ENCODE measurements at places on chromosomes 7 and 10. TPM values are rescaled to one million over a fixed set of nuclear protein-coding genes. Genes with fewer than 3 reads are reported as not detected.

DNA sequence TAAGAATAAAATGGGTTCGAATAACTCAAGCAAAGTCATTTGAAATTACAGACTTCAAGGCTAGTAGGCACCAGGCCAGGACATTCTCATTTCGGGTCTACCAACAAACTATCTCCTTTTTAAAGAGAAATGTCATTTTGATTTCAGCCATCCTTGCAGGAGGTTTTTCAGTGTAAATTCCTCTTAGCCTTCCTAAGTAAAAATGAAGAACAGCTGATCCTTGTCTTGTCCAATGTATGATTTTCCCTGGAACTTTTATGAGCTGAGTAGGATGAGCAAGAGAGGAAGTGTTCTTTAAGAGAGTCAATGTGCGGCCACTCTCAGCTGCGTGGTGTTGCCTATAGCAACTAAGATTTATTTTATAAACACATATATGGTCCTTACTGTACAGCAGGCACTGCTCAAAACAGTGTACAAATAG lies 110.1 kb downstream of the PLCE1 start:
- DNase-seq: peak; percentile 77

DNA sequence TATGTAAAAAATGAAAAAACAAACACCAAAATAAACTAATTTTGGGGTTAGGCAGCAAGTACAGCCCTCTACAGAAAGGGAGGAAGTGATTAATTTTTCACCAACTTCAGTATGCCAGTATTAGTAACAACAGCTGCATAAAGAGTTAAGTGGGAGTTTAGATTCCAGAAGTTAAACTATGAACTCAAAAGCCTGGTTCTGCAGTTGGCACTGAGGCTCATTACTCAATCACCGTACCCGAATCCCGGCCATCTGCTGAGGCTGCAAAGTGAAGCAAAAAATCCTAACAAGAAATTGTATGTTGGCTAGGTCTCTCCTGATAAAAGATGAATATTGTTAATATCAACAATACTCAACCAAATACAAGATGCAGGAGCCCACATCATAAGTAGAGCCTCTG lies 4.0 kb downstream of the NUDT5 start:
- DNase-seq: peak; percentile 80

DNA sequence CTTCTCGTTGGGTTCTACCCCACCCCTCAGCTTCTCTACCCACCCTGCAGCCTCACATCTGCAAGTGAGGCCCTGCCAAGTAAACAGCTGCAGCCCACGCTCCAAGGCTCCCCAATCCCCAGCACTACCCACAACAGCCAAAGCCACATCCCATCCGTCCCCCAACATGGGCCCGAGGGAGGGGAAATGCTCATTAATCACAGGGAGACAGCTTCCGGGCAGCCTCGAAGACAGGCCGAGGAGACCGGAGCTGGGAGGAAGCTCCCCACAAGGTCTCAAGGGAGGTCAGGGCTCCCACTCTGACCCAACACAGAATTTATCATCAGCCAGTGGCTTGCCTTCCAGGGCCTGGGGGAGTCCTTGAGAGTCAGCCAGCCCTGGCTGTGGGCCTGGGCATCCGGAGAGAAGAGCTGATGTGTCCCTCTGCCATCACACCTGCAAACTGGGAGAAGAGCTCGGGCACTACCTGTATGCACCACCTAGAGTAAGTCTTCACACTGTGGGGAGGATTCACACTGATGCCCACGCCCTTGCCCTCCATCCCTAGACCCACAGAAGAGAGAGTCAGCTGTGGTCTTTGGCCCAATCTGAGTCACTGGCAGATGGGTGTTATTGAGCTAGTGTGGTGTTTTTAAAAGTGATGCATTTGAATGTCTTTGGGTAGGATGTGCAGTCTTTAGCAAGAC lies 115.5 kb upstream of the ZMIZ1 start:
- peak; percentile 89 for DNase-seq

- DNase-seq: peak; percentile 99
These were observed at the start of gene CADPS2 for GRCh38 chr7:122886357-122887081. CADPS2 (minus strand) TSS chr7:122886460; CDS start chr7:122886337, 123 bp downstream.

GRCh38 chr10:35523670-35524225 lies 81.4 kb upstream of the GJD4 start:
- no peak for DNase-seq

GRCh38 chr10:74300666-74301065 lies 149.6 kb downstream of the ADK start:
- DNase-seq: no peak

GRCh38 chr7:65988084-65988483 lies 6.1 kb upstream of the GUSB start:
- no peak for DNase-seq

GRCh38 chr7:74231232-74231590 lies 21.4 kb downstream of the LAT2 start:
- no peak for DNase-seq

DNA sequence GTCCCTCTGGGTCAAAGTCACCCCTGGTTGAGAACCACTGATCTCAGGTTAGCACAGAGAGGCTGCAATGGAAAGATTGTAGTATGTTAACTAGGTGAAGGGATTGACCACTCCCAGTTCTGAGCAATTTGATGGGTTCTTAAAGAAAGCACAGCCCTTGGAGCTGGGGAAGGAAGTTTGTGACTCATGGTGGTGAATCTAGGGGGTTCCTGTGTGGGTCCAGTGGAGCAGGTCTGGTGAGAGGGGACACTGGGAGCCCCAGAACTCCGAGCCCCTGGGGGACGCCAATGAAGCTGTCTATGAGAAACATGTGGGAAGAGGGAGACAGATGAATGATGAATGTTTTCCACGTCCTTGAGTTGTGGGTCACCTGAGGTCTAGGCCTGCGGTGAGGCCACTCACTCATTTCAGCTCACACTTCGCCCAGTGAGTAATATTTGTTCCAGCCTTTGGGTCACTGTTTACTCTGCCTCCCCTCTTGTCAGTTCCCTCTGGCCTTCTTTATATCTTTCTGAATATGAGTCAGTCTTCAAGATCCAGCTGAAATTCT lies 341.9 kb downstream of the LRMDA start:
- peak; percentile 71 for DNase-seq

DNA sequence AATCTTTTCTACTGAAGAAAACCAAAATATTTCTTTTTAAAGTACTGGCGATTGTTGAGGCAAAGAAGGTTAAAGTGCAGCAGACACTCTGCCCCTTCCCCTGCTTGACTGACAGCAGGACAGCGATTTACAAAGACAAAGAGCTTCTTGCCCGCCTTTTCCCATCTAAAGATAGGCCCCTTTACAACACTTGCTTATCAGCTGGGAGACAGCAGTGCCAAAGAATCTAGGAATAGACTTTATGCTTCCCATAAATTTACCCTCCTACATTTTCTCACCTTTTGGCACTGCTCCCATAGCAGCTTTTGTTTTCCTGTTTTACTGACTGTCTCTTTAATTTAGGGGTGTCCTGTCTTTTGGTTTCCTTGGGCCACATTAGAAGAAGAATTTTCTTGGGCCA lies 824.1 kb downstream of the CCSER2 start:
- DNase-seq: no peak

CALML3 gene
- total RNA-seq: not detected

CNTNAP2 gene
- 7.6 TPM for total RNA-seq

AOC1 gene
- not detected for total RNA-seq

ASIC3 gene
- total RNA-seq: 0.29 TPM
